CD4-positive, alpha-beta T cell treated with Interferon alpha-2 for 1 hour (primary cell): ENCODE measurements at places on chromosomes 11 and 22.

GRCh38 chr11:94563176-94563847 lies 3.9 kb upstream of the PIWIL4 start:
- no peak for DNase-seq

GRCh38 chr22:47452184-47452583 lies 689.7 kb downstream of the TBC1D22A start:
- no peak for DNase-seq

- peak; percentile 89 for DNase-seq
Measured at GRCh38 chr11:61792310-61793082, at the start of the genes FEN1 and TMEM258. TSS of gene FEN1 (plus strand) at chr11:61792911. CDS start at chr11:61795362, 2,451 bp downstream. TSS of gene TMEM258 (minus strand) at chr11:61792599. CDS start at chr11:61792558, 41 bp downstream.

- DNase-seq = no peak
Measured at GRCh38 chr11:65066315-65066714, 8.0 kb upstream of the NAALADL1 start.

GRCh38 chr22:42500836-42501179 lies 18.8 kb downstream of the RRP7A start:
- no peak for DNase-seq

DNA sequence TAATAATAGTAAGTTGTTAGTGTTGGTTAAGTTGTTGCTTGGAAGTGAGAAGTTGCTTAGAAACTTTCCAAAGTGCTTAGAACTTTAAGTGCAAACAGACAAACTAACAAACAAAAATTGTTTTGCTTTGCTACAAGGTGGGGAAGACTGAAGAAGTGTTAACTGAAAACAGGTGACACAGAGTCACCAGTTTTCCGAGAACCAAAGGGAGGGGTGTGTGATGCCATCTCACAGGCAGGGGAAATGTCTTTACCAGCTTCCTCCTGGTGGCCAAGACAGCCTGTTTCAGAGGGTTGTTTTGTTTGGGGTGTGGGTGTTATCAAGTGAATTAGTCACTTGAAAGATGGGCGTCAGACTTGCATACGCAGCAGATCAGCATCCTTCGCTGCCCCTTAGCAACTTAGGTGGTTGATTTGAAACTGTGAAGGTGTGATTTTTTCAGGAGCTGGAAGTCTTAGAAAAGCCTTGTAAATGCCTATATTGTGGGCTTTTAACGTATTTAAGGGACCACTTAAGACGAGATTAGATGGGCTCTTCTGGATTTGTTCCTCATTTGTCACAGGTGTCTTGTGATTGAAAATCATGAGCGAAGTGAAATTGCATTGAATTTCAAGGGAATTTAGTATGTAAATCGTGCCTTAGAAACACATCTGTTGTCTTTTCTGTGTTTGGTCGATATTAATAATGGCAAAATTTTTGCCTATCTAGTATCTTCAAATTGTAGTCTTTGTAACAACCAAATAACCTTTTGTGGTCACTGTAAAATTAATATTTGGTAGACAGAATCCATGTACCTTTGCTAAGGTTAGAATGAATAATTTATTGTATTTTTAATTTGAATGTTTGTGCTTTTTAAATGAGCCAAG lies 2.7 kb downstream of the NEAT1 start:
- DNase-seq = peak; percentile 95

GRCh38 chr11:45580399-45580798 lies 85.0 kb downstream of the CHST1 start:
- no peak for DNase-seq

- no peak for DNase-seq
Measured at GRCh38 chr11:44943118-44943517, 7.6 kb downstream of the TP53I11 start.

- no peak for DNase-seq
Measured at GRCh38 chr11:129546266-129546665, 170.6 kb downstream of the BARX2 start.

DNA sequence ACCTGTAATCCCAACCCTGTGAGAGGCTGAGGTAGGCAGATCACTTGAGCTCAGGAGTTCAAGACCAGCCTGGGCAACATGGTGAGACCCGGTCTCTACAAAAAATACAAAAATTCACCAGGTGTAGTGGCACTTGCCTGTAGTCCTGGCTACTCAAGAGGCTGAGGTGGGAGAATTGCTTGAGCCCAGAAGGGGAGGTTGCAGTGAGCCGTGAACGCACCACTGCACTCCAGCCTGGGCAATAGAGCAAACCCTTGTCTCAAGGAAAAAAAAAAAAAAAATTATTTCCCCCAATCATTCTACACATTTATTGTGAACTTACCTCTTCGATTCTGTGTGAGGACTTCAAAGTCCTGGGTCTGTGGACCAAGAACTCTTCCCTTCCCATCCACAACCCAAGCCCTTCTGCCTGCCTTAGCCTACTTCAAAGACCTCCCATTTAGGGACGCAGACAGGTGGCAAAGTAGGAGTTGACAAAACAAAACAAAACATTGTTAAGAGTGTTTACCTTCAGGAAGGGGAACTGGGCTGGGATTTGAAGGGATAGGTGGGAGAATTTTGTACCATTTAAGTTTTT lies 3.8 kb upstream of the WEE1 start:
- DNase-seq = no peak

GRCh38 chr11:113532697-113533424 lies 57.7 kb upstream of the DRD2 start:
- peak; percentile 48 for DNase-seq

DNA sequence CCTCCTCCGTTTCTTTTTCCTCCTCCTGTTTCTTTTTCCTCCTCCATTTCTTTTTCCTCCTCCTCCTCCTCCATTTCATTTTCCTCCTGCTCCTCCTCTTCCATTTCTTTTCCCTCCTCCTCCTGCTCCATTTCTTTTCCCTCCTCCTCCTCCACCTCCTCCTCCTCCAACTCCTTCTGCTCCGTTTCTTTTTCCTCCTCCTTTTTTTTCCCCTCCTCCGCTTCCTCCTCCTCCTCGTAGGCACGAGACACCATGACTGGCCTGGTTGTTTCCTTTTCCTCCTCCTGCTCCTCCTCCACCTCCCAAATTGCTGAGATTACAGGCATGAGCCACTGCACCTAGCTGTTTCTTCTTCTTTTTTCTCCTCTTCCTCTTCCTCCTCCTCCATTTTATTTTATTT lies 25.6 kb upstream of the DRICH1 start:
- DNase-seq = no peak

- no peak for DNase-seq
Measured at GRCh38 chr11:12126344-12127019, 16.1 kb downstream of the MICAL2 start.

- DNase-seq = peak; percentile 18
Measured at GRCh38 chr11:36622431-36623136, 24.5 kb upstream of the RAG2 start.

DNA sequence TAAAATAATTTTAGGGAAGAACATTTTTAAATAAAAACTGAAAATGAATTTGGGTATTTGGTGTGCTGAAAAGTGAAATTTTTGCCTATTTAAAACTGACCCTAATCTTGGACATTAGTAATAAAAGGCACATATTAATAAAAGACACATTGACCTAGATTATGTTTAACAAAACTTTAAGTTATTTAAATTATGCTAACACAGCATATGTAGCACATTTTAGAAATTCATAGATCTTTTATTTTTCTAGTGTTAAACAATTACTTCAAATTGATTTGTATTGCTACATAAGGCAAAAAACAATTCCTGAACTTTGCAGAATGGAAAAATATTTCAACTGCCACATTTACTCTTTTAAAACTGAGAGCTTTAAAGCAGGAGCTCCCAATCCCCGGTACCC lies 10.6 kb downstream of the C11orf58 start:
- no peak for DNase-seq

GRCh38 chr11:32231909-32232493 lies 141.1 kb downstream of the RCN1 start:
- DNase-seq = no peak

GRCh38 chr11:67276781-67277230 lies 10.5 kb downstream of the GRK2 start:
- peak; percentile 33 for DNase-seq

GRCh38 chr22:25534724-25535123 lies 29.8 kb upstream of the GRK3 start:
- DNase-seq = no peak

GRCh38 chr22:21589396-21589795 lies 21.9 kb downstream of the UBE2L3 start:
- no peak for DNase-seq

GRCh38 chr11:61815790-61816735 lies 740 bp downstream of the FADS1 start:
- peak; percentile 42 for DNase-seq

DNA sequence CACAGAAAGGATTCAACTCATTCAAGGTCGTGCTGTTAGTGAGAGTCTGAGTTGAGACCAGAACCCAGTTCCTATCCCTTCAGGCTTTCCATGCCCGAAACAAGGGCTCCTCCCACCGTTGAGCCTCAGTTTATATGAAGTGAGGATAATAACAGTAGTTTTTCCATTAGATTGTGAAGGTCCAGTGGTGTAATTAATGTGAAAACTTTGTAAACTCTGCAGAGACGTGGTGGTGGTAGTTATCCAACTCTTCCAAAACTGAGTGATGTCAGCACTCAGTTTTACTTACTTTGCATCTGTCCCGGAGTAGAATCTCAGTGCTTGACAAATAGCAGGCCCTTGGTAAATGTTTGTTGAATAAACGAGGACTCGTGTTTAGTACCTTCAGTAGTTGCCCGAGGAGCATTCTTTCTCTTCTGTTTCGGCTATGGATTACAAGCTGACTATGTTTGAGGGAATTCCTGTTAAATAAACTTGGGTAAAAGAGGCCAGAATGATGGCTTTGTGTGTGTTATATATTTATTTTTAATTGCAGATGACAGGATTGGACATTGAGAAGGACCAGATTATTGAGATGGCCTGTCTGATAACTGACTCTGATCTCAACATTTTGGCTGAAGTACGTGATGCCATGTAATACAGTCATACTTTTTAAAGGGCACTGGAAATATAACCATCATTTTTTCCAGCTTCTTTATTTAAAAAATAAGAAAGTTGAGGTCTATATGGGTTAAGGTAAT lies 1.0 kb downstream of the REXO2 start:
- no peak for DNase-seq

- no peak for DNase-seq
Measured at GRCh38 chr11:110565357-110566336, 135.9 kb downstream of the FDX1 start.

- no peak for DNase-seq
Measured at GRCh38 chr22:36055376-36056295, 27.0 kb upstream of the RBFOX2 start.

GRCh38 chr22:37848587-37849088 lies 581 bp upstream of the EIF3L start:
- peak; percentile 47 for DNase-seq

- no peak for DNase-seq
Measured at GRCh38 chr22:26937213-26937612, 279.8 kb downstream of the MIAT start.

DNA sequence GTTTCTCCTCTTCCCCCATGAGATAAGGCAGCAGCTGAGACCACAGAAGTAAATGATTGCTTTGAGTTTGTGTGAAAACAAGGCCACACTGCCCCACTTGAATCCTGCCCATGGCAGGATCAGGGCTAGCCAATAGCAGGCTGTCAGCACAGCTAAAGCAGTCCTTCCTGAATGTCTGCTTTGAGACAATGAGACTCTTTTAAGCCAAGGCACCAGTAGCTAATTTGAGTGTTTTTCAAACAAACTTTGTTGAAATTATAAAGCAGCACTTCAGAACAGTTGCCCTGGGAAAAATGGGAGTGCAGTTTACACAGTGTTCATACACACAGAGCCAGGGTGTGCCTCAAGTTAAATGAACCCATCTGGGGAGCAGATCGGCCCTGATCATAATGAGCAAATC lies 103.5 kb upstream of the OR5AK2 start:
- no peak for DNase-seq

DNA sequence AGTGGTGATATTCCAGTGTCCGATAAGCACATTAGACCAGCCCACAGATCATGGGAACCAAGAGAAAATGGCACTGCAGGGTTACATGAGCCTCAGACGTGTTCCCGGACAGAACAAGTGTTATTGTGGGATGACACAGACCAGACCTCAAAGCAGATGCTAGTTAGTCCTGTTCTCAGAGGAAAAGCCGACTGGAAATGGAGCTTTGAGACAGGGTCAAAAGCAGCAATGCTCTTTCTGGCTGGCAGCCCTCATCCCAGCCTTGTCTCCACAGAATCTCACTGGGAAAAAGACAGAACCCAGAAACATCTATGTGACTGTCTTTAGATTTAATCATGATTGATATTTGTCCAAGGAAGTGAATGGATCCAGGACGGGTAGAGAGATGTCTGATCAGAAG lies 506.8 kb downstream of the INSC start:
- DNase-seq = no peak

GRCh38 chr11:65634440-65634839 lies 3.5 kb upstream of the SIPA1 start:
- DNase-seq = no peak

DNA sequence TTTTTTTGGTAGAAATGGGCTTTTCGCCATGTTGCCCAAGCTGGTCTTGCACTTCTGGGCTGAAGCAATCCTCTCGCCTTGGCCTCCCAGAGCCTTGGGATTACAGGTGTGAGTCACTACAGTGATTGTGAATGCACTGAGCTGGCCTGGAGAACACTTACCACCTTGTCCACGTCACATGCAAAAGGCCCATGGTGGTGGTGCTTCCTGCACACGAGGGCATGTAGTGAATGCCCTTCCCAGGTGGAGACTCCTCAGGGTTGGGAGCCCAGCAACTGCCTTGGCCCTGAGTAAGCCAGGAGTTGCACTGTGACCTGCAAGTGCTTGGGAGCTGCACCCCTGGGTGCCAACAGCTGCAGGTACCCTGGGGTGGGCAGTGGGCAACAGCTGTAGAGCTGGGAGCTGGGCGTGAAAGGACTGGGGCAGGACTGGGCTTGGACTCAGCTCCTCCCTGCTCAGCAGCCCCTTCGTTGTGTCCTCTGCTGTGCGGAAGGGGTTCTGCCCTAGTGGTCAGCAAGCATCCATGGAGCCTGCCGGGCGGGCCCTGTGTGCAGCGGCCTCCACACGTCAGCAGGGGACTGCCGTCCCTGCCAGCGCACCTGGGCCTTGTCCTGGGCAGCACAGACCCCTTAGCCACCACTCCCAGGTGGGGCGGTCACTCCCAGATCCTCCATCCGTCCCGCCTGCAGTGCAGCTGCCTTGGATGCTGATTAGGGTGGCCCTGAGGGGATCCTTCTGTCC lies 9.3 kb upstream of the ADORA2A start:
- DNase-seq = no peak

- DNase-seq = no peak
Measured at GRCh38 chr22:27131346-27131745, 474.0 kb downstream of the MIAT start.

DNA sequence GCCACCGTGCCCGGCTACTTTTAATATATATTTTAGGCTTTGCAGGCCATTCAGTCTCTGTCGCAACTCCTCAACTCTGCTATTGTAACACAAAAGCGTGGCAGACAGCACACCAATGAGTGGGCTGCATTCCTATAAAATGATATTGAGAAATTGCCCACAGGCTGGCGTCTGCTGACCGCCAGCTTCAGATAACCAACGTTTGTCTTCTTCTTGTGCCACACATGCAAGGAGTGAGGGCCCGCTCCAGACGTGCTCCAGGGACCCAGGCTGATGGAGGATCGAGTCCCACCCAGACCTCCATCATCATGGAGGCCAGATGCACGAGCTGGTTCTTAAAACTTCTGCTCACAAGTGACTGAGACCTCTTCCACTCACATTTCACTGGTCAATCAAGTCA lies 35.4 kb upstream of the LINC01488 start:
- DNase-seq = no peak
